ENCODE measurements at places on chromosomes 1 and 21.

DNA sequence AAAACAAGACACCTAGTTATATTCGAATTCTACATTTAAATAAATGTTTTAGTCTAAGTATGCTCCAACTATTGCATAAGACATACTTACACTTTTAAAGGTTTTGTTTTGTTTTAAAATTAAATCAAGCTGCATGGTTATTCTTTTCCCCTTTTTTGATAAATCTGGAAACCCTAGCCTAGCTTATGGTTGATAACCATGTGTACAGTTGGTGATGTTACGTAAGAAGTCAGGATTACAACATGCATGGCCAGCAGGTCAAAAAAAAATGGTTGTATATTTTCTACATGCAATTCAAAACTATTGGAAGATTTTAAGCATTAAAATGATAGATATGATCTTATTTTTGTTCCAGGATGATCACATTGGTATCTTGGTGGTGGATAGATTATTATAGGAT is 1600.6 kb downstream of the PLA2G4A start:
- no peak for DNase-seq

- no peak for DNase-seq
Measured at GRCh38 chr1:61231795-61232194, 149.4 kb downstream of the NFIA start.

DNA sequence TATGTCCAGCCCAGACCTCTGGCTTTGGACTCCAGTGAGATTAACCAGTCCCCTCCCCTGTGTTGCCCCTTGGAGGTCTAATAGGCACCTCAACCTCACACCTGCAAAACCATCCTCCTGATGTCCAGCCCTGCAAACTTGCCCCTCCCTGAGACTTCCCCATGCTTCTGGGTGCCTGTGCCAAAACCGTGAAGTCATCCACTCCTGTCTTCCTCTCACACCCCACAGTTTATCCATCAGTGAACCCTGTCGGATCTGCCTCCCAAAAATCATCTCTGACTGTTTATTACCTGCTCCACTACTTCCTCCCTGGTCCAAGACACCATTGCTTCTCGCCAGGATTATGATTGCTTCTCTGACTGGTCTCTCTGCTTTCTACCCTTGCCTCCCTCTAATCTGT is 31.7 kb upstream of the PADI1 start:
- DNase-seq: no peak

DNA sequence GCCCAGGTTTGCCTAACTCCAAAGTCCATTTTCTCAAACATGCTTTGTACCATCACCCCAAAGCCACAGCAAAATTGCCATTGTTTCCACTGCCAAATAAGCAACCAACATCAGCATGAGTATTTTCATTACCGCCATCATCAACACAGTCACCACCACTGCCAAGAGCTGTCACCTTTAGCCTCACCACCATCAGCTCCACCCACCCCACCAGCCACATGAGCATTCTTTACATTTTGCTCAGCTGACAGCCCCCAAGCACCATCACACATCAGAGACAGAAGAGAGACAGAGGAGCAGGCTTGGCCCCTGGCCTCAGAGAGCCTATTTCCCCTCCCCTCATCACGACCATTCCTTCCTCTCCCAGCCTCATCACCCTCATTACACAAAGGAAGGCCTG is 42.7 kb downstream of the TAS1R2 start:
- DNase-seq: no peak

DNA sequence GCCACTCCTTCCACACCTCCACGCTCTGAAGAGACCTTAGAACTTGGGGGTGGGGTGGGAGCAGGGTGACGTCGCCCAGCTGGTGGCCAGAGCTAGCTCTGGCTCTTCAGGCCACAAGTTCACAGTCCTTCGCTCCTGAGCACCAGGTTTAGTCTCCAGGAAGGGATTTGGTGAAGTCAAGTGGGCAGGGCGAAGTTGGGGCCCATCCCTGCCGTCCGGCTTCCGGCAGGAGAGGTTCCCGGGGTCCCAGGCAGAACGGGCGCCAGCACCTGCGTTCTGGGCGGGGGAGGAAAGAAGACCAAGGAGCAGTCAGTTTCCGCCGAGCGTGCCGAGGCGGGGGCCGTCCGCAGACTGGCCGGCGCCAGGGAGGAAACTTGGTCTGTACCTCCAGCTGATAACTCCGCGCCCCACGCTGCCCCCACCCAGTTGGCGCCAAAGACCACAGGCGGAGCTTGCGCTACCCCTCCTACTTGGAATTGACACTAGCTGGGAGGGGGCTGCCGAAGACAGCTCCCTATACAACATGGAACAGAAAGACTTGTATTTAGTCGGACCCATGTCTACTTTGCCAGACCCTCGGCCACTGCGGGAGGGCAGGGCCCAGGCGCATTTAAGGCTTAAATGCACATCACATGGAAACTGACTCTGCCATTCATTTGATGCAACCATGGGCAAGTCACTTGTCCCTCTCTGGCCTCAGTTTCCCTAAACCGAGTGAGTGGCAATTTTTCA is 995 bp downstream of the ID3 start:
- DNase-seq: no peak

GRCh38 chr21:20592463-20592862 is 405.7 kb upstream of the NCAM2 start:
- no peak for DNase-seq

- peak; percentile 67 for DNase-seq
Measured at GRCh38 chr1:23825076-23825761, at the start of gene HMGCL. Gene HMGCL, minus strand, starts transcription at chr1:23825429. Its CDS starts 14 bp downstream, at chr1:23825415.

DNA sequence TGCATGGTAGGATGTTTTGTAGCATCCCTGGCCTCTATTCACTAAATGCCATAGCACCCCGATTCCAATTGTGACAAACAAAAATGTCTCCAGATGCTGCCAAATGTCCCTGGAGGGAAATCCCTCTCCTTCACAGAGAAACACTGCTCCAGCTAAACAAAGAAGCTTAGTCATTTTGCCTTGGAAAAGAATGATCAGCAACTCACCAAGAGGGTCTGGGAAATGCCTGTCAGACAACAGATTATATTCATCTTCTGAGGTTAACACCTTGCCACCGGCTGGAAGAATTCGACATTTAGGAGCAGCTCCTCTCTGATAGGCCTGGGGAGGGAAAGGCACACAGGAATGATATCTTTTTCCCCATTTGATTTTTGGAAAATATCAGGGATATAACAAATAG is 84.4 kb downstream of the NIBAN1 start:
- DNase-seq: no peak

GRCh38 chr1:172778456-172779455 is 119.9 kb downstream of the FASLG start:
- DNase-seq: no peak

DNA sequence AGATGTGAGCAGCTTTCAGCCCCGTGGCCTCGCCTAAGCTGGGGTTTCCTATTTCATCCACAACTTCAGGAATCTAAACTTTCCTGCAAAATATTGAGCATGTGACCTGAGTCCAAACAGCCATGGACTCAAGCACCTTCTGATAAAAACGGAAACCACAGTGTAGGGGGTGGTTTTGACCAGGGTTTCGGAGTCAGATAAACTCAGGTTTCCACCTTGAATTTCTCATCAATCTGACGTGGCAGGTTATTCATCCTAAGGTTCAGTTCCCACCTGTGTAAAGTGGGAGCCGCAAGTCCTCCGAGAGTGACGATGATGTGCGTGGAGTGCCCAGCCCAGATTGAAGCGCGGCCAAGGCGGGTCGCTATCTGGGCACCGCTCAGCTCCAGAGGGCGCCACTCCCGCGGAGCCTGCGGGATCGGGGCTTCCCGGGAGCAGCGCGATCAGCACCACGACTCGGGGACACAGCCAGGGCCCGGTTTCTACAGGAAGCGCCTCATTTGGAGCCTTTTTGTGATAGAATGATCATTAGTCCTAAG is 871 bp upstream of the ETS2 start:
- no peak for DNase-seq

DNA sequence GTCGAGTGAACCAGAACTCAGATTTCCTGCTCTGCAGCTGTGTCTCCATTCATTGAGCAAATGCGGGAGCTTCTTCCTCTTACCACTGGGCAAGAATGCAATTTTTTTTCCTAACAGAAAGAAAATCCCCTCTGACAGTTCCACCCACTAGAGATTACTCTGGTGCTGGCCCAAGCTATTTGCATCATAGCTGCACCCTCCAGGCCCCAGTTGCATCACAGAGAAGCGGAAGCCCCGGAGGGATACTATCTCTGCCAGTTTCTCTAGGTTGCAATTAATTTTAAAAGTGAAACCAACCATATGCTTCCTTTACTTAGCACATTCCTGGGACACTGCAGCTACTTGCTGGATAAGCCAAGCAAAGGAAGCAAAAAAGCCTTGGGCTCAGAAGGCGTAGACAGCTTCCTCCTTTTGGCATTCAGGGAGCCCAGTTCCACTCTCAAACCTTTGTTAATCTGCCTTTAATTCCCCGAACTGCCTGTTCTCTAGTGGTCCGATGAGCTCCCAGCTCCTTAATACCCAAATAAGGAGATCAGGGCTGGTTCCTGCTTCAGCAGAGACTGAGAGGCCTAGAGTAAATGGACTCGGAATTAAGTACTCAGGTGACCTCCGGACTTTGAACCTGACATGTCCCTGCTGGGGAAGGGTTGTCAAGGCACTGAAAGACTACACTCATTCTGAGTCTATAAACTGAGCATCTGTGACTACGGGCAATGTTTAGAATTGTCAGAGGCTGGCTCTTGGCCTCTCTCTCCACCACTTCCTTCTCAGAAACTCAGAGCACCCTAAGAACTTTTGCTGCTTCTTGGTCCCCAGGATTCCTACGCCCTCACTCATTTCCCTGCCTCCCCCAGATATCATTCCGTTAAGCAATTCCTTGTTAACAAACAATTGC is 72.5 kb upstream of the TNFSF18 start:
- DNase-seq: peak; percentile 84
